ENCODE measurements at places on chromosomes 5 and 9. TPM values are rescaled to one million over a fixed set of nuclear protein-coding genes. Genes with fewer than 3 reads are reported as not detected.

The TEK gene
- 20.4 TPM for polyA plus RNA-seq

The ARSK gene
- 2.6 TPM for polyA plus RNA-seq

The PAIP1 gene
- 47.3 TPM for polyA plus RNA-seq

The FGFR4 gene
- polyA plus RNA-seq, result 20.9 TPM

The PCDHGC4 gene
- polyA plus RNA-seq, result 0.08 TPM

The SYK gene
- polyA plus RNA-seq, result 47.8 TPM

The PROP1 gene
- polyA plus RNA-seq, result not detected

The PCDHGB7 gene
- 1.6 TPM for polyA plus RNA-seq

The SLC1A3 gene
- polyA plus RNA-seq, result 47.6 TPM

The PPP1R2B gene
- polyA plus RNA-seq, result not detected

The STKLD1 gene
- 0.40 TPM for polyA plus RNA-seq

The CKMT2 gene
- 1.2 TPM for polyA plus RNA-seq

DNA sequence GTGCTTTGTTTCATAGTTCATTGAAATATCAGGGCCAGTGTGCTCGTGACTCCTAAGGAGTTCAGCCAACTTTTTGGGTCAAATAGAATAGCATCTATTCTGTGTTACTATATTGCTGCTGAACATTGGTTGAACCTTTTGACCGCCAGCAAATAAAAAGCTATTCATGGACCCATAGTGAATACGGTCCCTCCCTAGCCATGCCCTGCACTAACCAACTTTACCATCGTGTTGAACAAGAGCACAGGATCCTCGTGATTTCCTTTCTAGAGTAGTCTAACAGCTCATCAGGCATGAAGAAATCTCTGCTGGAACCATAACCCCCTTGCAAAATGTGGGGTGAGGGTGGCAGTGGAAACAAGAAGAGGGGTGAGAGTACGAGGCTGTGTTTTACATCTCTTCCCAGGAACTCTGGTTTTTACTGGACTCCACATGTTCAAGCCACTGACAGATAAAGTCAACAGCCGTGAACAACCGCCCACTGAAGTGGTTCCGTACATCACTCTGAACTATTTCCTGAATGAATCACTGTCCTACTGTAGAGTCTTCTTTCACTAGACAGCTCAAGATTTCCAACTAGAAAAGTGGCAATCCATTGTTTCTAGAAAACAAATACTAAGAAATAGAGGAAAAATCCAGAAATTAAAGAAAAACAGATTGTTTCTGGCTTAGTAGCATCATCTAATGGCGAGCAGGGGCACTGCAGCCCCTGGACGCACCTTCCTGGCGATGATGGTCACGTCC is 70.1 kb upstream of the SPATA31E1 start:
- H3K36me3 ChIP-seq, result no peaks in the 10 kb centered on the region
- H3K4me3 ChIP-seq, result no peak overlapping the region

- H3K27me3 ChIP-seq, result no peaks in the 10 kb centered on the region
- peak overlapping the region; percentile 42 for H3K27ac ChIP-seq
- H3K4me3 ChIP-seq, result no peak overlapping the region
- H3K4me1 ChIP-seq, result peaks cover 18% of the 10 kb centered on the region
These were observed 267.5 kb downstream of the NR3C1 start for GRCh38 chr5:143135832-143136551.

- H3K4me1 ChIP-seq, result no peaks in the 10 kb centered on the region
- H3K36me3 ChIP-seq, result no peaks in the 10 kb centered on the region
- H3K27me3 ChIP-seq, result no peaks in the 10 kb centered on the region
- H3K4me3 ChIP-seq, result no peak overlapping the region
- H3K27ac ChIP-seq, result no peak overlapping the region
These were observed 140.1 kb downstream of the NR3C1 start for GRCh38 chr5:143263272-143263810.

DNA sequence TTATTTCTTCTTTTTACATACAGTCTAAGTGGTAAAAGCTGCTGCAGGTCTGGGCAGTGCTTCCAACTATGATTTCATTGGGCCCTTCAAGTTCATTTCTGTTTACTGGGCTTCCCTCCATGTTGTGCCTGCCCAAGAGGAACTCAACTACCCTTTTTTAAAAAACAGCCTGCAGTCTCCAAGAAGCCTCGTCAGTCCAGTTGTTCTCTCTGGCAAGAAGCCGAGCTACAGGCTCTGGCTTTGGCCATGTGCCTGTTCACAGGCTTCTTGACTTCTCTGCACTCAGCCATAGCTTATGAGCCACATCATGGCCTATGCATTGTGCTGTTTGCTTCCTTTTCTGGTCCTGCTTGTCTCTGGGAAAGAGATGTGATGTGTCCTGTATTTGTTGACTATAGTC is 119.7 kb upstream of the PJA2 start:
- H3K4me3 ChIP-seq, result no peak overlapping the region
- no peaks in the 10 kb centered on the region for H3K27me3 ChIP-seq
- H3K27ac ChIP-seq, result no peak overlapping the region

DNA sequence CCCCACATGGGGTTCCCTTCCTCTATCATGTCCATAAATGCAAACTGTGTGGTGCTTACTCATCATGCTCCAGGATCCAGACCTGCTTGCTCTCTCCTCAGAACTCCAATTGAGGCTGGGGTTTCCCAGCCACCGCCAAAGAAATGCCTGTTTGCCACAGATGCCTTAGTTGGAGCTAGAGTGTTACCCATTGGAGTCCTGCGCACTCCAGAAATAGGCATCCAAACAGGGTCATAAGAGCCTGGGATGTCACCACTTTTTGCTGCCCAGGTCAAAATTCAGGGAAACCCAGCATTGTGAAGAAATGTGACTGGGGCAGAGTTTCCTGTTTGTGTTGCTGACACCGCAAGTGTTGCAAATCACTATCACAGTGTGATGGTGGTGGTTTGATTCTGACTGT is 60.7 kb upstream of the SPDL1 start:
- no peaks in the 10 kb centered on the region for H3K27me3 ChIP-seq
- no peak overlapping the region for H3K27ac ChIP-seq
- H3K36me3 ChIP-seq, result no peaks in the 10 kb centered on the region
- no peak overlapping the region for H3K4me3 ChIP-seq
- peaks cover 6% of the 10 kb centered on the region for H3K4me1 ChIP-seq

GRCh38 chr9:36320466-36320865 is 62.2 kb upstream of the GNE start:
- peaks cover 12% of the 10 kb centered on the region for H3K4me1 ChIP-seq
- H3K27ac ChIP-seq, result peak overlapping the region; percentile 69
- H3K27me3 ChIP-seq, result no peaks in the 10 kb centered on the region

- no peaks in the 10 kb centered on the region for H3K27me3 ChIP-seq
- H3K4me3 ChIP-seq, result no peak overlapping the region
- H3K4me1 ChIP-seq, result peaks cover 7% of the 10 kb centered on the region
- no peak overlapping the region for H3K27ac ChIP-seq
These were observed 3.7 kb upstream of the ZNF510 start for GRCh38 chr9:96781552-96781951.

DNA sequence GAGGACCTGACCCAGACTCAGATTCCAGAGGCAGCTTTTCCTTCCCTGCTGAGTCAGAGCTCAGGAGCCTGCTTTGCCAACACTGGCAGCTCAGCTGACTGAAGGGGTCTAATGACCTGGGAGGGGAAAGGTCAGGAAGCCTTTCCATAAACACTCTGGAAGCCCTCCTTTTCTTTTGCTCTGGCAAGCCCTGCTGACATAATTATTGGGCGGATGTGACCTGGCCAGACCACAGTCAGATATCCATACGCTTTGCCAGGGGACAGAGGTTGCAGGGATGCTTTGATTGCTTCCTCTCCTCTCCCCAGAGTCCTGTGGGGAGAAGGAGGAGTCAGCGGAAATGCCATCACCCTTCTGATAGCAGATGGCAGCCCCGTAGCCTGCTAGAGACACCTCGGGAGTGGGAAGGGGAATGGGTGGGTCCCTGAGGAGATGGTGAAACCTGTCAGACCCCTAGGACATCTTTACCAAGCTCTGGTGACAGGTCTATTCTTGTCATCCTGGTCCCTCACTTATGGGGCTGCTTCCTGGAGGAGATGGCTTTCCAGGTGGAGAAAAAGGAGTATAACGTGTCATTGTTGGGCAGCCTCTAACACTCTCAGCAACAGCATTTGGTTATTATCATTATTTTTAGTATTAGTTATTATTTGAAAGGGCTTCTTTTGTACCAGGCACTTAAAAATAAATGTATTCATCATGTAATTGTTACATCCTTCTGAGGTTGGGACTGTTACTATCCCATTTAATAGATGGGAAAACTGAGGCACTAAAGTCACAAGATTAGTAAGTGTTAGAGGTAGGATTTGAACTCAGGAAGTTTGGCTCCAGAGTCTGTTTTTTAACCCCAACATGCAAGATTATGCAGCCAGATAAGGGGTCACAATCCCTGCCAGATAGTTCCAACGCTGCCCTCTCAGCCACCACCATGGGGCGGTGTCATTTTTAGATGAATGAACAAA is 11.6 kb downstream of the COL27A1 start:
- H3K4me3 ChIP-seq, result no peak overlapping the region
- no peaks in the 10 kb centered on the region for H3K27me3 ChIP-seq
- H3K27ac ChIP-seq, result no peak overlapping the region
- DNase-seq, result no peak
- H3K4me1 ChIP-seq, result peaks cover 9% of the 10 kb centered on the region
- peaks cover 1% of the 10 kb centered on the region for H3K36me3 ChIP-seq

- peak overlapping the region; percentile 91 for H3K4me3 ChIP-seq
- H3K4me1 ChIP-seq, result peaks cover 15% of the 10 kb centered on the region
- peaks cover 19% of the 10 kb centered on the region for H3K36me3 ChIP-seq
- no peak overlapping the region for H3K27ac ChIP-seq
These were observed 544 bp upstream of the ERCC6L2 start for GRCh38 chr9:95874989-95875304.

DNA sequence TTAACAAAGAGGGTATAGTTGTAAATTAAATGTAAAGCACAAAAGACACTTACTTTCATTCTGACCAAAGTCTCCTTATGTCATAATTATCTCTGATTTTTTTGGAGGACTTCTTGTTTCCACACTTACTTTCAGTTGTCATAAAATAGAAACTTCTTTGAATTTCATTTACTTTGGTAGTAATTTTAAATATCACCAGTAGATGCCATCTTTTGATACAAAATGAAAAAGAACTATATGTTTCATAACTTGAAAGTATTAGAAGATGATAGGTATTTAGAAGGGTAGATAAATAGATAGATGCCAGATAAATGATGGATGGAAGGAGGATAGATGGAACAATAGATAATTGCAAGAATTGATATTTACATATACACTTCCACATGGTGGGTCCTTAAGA is 1865.3 kb upstream of the CDH9 start:
- DNase-seq, result no peak
- no peaks in the 10 kb centered on the region for H3K4me1 ChIP-seq
- no peaks in the 10 kb centered on the region for H3K36me3 ChIP-seq
- H3K4me3 ChIP-seq, result no peak overlapping the region
- H3K27ac ChIP-seq, result no peak overlapping the region
- H3K27me3 ChIP-seq, result no peaks in the 10 kb centered on the region

- no peaks in the 10 kb centered on the region for H3K4me1 ChIP-seq
- H3K36me3 ChIP-seq, result no peaks in the 10 kb centered on the region
- H3K27me3 ChIP-seq, result no peaks in the 10 kb centered on the region
- H3K27ac ChIP-seq, result peak overlapping the region; percentile 34
- no peak for DNase-seq
These were observed 19.8 kb upstream of the NRARP start for GRCh38 chr9:137321726-137322361.

DNA sequence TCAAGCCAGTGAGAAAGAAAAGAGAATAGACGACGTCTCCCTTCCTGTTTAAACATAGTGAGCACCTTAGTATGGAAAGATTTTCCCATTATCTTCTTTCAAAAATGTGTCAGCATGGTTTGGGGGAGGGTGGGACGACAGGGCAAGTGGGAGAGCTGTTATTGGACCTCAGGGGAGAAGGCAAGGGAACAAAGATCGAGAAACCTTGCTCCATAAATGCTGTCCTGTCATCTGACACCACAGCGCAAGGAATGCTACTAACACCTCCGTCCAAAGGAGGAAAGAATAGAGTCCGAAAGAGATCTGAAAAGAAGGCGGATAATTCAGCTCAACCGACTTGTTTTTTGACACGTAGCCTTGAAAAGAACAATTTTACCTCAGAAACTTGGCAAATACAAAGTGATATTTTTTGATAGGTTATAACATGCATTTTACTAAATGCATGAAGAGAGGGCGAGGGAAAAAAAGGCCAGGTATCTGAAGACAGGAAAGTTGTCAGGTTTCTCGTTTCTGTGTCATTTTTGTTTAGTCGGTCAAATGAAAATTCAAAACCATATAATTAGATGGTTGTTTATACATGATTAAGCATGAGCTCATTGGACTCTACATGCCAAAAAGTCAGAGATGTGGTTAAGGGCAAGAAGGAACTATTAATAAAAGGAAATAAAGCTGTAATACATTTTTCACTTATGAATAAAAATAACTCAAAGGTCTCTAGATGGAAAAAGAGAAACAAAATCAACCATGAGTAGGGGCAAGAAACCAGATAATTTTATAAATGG is 155.7 kb downstream of the GLIS3 start:
- no peak overlapping the region for H3K27ac ChIP-seq
- H3K27me3 ChIP-seq, result no peaks in the 10 kb centered on the region

DNA sequence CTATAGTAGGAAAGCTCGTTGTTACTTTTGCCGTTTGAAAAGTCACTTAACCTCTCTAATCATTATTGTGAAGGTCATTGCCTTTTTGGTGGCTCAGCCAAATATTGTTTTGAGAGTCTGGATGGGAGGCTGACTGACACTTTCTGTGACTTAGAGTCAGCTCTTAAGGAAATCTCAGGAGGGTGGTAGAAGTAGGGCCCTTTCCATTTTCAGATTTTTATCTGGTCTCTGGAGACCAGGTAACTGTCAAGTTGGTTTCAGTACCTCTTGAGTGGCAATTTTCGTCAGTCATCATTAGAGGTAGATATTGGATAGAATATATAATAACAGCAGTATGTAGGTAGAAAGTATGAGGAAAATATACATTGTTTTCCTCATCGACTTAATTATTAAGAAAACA is 23.3 kb downstream of the UGCG start:
- H3K4me3 ChIP-seq, result no peak overlapping the region
- H3K27ac ChIP-seq, result no peak overlapping the region
- H3K27me3 ChIP-seq, result no peaks in the 10 kb centered on the region
- DNase-seq, result no peak
- H3K36me3 ChIP-seq, result no peaks in the 10 kb centered on the region

- DNase-seq, result no peak
- no peaks in the 10 kb centered on the region for H3K36me3 ChIP-seq
- H3K27ac ChIP-seq, result no peak overlapping the region
- no peaks in the 10 kb centered on the region for H3K4me1 ChIP-seq
- H3K27me3 ChIP-seq, result no peaks in the 10 kb centered on the region
- H3K4me3 ChIP-seq, result no peak overlapping the region
These were observed 21.3 kb downstream of the PTBP3 start for GRCh38 chr9:112312139-112312538.

DNA sequence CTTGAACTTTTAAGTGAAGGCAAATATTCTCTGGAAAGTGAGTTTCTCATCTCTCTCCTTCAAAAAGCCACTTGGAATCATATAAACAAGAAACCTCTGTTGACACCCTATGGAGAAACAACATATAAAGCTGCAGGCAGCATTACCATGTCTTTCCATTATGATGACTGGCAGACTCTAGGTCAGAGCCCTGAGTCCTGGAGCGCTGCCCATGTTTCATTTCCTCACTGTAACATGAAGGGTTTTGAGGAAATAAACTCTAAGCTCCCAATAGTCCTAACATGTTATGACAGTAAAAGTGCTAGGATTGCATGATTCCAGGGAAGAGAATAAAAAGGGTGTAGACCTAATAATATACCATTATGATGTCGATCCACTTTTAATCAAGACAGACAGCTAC is 220.6 kb downstream of the CTNND2 start:
- no peaks in the 10 kb centered on the region for H3K4me1 ChIP-seq
- no peak overlapping the region for H3K4me3 ChIP-seq
- no peak overlapping the region for H3K27ac ChIP-seq
- DNase-seq, result peak; percentile 19
